ENCODE measurements at places on chromosomes 11 and 22. TPM values are rescaled to one million over a fixed set of nuclear protein-coding genes. Genes with fewer than 3 reads are reported as not detected.

The PLAAT4 gene
- 35.8 TPM for total RNA-seq

The PYGM gene
- 1.8 TPM for total RNA-seq

The WBP2NL gene
- total RNA-seq: 2.8 TPM

The CALCA gene
- total RNA-seq: not detected

The MYBPC3 gene
- 0.40 TPM for total RNA-seq

The YPEL4 gene
- total RNA-seq: 6.5 TPM

The H19 gene
- 302 TPM for total RNA-seq

The EXPH5 gene
- total RNA-seq: 1.1 TPM

The GGTLC3 gene
- total RNA-seq: not detected

The MRGPRE gene
- total RNA-seq: not detected

The SYT12 gene
- 1.2 TPM for total RNA-seq

The SELENOH gene
- 91.7 TPM for total RNA-seq

The A4GALT gene
- 3.3 TPM for total RNA-seq

The NCR3LG1 gene
- total RNA-seq: 4.5 TPM

The SLC22A8 gene
- total RNA-seq: not detected

The SYNGR1 gene
- total RNA-seq: 67.1 TPM

The APOL4 gene
- 18.6 TPM for total RNA-seq

The OR8D4 gene
- total RNA-seq: not detected

The ASCL3 gene
- not detected for total RNA-seq

The ZNF195 gene
- 15.6 TPM for total RNA-seq

The PRAME gene
- total RNA-seq: 2.1 TPM

The ACTN3 gene
- total RNA-seq: not detected

The WNT7B gene
- total RNA-seq: 0.67 TPM

The PANX3 gene
- total RNA-seq: not detected

The MED19 gene
- total RNA-seq: 14.9 TPM

The HEPHL1 gene
- total RNA-seq: not detected

The VEGFB gene
- 106 TPM for total RNA-seq
